ENCODE measurements at places on chromosomes 16 and 17.
A peak's percentile ranks its signal among the peaks of the same experiment; 100 is the strongest.

- H3K27ac ChIP-seq, result no peak overlapping the region
- peaks cover 65% of the 10 kb centered on the region for H3K36me3 ChIP-seq
- no peaks in the 10 kb centered on the region for H3K4me1 ChIP-seq
- DNase-seq, result no peak
- no peaks in the 10 kb centered on the region for H3K27me3 ChIP-seq
Measured at GRCh38 chr17:63688396-63689020, 11.4 kb downstream of the LIMD2 start.

GRCh38 chr17:48213797-48214196 is 106.2 kb downstream of the SNX11 start:
- H3K27me3 ChIP-seq, result no peaks in the 10 kb centered on the region
- no peak overlapping the region for H3K27ac ChIP-seq
- no peaks in the 10 kb centered on the region for H3K36me3 ChIP-seq
- H3K4me1 ChIP-seq, result no peaks in the 10 kb centered on the region

GRCh38 chr16:34801875-34802274 is 1342.5 kb downstream of the TP53TG3F start:
- no peak overlapping the region for H3K4me3 ChIP-seq
- no peaks in the 10 kb centered on the region for H3K4me1 ChIP-seq
- H3K27ac ChIP-seq, result no peak overlapping the region

DNA sequence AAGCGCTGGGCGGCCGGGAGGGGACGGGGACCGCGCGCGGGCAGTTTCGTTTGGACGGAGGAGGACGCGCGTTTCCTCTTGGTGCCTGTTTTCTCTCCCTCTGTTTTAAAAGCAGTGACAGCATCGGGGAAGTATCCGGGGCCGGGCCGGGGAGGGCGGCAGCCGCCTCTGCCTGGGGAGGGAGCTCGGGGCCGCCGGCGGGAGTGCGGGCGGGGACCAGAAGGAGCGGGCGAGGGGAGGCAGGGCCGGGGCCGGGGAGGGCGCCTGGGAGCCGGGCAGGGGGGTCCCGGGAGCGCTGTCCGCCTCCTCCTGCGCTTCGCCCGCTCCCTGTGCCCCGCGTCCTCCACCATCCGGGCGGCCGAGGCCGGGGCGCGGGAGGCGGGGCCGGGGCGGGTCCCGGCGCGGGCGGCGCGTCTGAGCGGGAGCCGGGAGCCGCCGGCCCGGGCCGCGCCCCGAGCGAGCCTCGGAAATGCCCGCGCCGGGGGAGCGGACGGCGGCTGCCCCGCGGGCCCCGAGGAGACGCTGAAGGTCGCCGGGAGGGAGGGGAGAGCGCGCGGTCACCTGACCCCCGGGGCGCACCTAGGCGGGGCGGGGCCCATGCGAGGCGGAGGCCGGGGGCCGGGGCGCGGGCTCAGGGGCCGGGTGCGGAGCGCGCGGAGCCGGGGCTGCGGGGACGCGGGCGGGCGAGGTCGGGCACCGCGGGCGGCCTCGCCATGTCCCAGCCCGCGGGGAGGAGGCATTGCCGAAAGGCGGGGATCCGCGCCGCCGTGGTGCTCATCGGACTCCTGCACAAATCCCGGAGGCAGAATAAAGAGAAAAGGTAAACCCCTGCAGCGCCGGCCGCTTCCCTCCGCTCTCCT is 57.3 kb downstream of the RAP1GAP2 start:
- H3K27me3 ChIP-seq, result peaks cover 18% of the 10 kb centered on the region
- no peak overlapping the region for H3K27ac ChIP-seq
- H3K36me3 ChIP-seq, result no peaks in the 10 kb centered on the region
- H3K4me3 ChIP-seq, result peak overlapping the region; percentile 54
- DNase-seq, result peak; percentile 54

DNA sequence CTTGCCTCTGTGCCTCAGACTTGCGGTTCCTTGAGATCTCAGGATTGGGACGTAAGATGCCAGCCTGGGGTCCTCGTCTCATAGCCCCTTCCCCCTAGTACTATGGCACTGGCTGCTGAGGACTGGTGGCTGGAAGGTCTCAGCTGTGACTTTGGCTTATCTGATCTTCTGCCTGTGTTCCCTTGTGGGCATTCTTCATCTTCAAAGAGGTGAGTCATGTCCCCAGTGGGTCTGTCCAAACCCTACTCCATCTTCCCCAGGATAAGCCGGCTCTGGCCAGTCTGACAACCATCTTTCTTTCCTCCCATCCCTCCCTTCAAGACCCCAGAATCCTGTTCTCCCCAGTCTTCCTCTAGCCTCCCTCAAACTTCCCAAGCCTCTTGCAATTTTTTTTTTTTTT is 3.6 kb downstream of the CD19 start:
- H3K36me3 ChIP-seq, result peaks cover 59% of the 10 kb centered on the region
- no peak overlapping the region for H3K4me3 ChIP-seq
- no peaks in the 10 kb centered on the region for H3K27me3 ChIP-seq
- DNase-seq, result no peak
- H3K27ac ChIP-seq, result no peak overlapping the region

GRCh38 chr17:31369266-31369665 is 22.2 kb upstream of the RAB11FIP4 start:
- peaks cover 6% of the 10 kb centered on the region for H3K4me1 ChIP-seq
- H3K36me3 ChIP-seq, result no peaks in the 10 kb centered on the region
- DNase-seq, result no peak
- no peaks in the 10 kb centered on the region for H3K27me3 ChIP-seq
- H3K27ac ChIP-seq, result no peak overlapping the region
- H3K4me3 ChIP-seq, result no peak overlapping the region
